Heart right ventricle (tissue), 16 donors: ENCODE measurements at places on chromosomes 3 and 15. TPM values are rescaled to one million over a fixed set of nuclear protein-coding genes. Genes with fewer than 3 reads are reported as not detected.

- no peak for DNase-seq
Observed at GRCh38 chr15:39761006-39761405, 21.6 kb downstream of the FSIP1 start.

DNA sequence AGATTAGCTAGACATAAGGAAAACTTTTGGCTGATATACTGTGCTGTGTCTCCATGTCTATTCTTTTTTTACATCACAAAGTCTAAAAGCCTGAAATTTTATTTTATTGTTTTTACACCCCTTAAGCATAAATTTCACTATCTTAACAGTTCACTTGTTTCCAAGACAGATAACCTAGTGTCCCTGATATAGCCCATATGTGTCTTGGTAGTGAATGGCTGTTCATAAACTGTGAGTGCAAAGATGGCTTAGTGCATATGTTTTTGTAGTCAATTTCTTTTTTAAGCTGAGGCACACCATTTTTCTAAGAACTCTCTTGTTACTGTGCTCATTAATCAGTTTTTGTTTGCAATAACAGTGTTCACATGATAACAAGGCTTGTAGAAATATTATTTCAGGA lies 381.1 kb downstream of the OXSM start:
- no peak for DNase-seq

DNA sequence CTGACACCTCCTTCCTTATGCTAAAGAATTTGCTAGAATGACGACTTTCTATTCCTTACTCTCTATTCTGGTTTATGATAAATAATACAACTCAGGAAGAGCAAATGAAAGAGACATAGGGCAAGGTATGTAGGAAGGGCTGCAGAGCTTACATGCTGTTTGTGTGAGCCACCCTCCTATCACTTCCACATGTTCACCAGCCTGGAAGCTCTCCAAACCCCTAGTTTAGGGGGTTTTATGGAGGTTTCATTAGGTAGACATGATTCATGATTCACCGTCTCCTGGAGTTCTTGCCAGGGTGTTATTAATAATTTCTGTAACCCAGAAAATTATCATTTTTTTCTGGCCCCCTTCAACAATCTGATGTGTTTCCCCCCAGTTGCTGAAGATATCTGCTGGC lies 172.1 kb upstream of the COL8A1 start:
- no peak for DNase-seq

DNA sequence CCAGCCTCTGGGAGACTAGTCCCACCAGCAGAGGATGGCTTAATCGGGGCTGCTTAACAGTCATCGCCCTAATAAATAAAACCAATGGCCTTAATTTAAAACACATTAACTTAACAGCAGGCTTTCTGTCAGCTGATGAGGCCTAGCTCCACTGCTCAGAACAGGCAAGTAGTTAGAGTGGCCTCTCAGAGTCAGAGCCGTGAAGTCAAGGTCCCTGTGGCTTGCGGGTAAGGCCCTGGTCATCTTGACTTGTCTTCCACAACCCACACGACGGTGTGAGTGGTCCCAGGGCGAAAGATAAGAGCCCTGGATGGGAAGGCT lies 11.8 kb downstream of the XXYLT1 start:
- no peak for DNase-seq

DNA sequence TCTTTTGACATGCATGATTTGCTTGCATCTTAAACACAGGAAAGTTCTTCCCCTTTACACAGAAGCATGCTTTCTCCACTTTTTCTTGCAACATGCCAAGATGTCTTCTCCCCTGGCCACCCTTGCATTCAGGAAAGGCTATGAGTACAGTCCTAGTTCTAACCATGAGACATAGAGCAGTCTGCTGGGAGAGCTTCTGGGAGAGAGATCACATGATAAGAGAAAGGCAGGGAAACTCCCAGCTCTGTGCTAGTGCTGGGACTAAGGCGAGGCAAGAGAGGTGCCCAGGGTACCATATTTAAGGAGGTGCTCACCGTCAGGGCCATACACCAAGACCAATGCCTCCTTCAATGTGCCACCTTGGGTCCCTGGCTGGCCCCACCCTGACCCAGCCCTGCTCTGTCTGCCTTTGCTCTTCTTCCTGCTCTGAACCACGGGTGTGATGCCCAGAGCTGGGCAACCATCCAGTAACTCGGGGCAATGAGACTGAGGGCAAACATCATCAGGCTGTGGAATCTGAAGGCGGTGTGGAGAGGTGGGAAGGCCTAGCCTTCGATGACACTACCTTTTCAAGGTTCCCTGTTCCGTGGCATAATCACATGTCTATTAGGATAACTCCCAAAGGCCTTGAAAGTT lies 77.4 kb upstream of the PRR20G start:
- DNase-seq: no peak

DNA sequence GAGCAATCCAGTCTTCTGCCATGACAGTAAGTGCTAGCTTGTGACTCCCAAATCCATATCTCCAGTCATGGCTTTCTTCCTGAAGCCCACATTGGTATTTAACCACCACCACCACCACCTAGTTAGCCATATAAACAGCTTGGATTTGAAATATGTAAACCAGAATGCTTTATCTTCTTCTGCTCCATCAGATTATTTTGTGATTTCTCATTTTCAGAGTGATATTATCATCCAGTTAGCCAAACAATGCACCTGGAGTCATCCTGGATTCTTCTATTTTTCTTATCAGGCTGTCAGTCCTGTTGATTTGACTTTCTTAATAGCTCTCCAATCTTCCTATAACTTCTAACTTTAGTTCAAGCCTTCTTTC lies 124.3 kb upstream of the PTX3 start:
- no peak for DNase-seq

CD200 gene
- 0.95 TPM for total RNA-seq

CAMKV gene
- total RNA-seq: not detected

CDCP1 gene
- 0.82 TPM for total RNA-seq
